Eye (tissue), 1 donor: ENCODE measurements at places on chromosomes 6 and 20.

DNA sequence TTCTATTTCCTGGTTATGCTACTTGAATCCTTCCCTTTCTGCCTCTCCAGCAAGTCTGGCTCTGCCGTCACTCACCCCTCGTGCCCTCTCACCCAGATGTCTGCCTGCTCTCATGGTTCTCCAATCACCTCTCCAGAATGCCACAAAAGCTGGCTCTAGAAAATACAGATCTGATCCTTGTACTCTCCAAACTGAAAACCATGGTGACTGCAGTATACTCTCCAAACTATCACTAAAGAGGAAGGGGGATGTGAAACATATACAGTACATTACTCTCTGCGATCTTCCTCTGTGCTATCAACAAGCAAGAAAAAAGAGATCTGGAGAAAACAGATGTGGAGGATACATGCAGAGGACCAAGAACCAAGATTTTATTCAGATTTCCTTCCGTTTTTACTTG, 91.1 kb downstream of the ATXN1 start:
- DNase-seq, result no peak

DNA sequence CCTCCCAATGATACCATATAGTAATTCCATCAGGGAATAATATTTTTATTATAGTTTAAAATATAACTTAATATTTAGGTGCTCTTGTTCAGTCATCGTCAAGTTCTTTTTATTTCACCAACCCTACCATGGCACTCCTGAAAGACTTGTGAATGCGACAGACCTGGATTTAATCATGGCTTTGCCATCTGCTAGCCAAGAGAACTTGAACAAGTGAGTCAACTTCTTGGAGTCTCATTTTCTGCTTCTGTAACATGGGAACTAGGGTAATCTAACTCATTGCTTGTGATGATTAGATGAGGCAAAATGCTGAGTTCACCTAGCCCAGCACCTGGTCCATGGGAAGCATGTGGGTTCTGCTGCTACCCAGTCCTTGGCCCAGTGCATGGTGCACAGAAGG, 62.9 kb downstream of the ESR1 start:
- DNase-seq, result no peak

GRCh38 chr20:17650301-17651128, 31.5 kb downstream of the RRBP1 start:
- no peak for DNase-seq

DNA sequence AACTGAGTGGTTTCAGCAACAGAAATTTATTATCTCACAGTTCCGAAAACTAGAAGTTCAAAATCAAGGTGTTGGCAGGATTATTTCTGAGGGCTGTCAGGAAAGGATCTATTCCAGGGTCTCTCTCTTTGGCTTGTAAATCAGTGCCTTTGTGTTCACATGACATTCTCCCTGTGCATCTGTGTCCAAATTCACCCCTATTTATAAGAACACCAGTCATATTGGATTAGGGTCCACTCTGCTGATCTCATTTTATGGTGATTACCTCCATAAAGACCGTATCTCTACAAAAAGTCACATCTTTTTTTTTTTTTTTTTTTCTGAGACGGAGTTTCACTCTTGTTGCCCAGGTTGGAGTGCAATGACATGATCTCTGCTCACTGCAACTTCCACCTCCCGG, 68.6 kb upstream of the MARCKS start:
- DNase-seq, result no peak

DNA sequence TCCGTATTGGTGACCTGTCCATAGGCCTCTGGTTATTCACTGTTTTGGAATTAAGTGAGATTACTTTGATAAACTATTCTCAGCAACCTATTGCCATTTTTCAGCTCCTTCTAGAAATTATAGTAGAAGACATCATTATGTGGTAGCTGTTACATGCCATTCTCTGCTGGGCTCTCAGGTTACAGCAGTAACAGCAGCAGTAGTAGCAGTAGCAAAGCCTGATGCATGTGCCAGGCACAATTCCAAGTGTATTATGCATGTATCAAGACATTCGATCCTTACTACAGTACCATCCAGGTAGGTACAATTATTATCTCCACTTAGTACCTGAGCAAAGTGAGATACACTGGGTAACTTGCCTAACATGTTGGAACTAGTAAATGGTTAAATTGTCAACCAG, 74.3 kb downstream of the RPS12 start:
- DNase-seq, result no peak

- DNase-seq, result no peak
Observed at GRCh38 chr6:151087861-151088598, 151.7 kb upstream of the AKAP12 start.

GRCh38 chr6:43016943-43017334, 2.9 kb downstream of the KLHDC3 start:
- DNase-seq, result no peak

DNA sequence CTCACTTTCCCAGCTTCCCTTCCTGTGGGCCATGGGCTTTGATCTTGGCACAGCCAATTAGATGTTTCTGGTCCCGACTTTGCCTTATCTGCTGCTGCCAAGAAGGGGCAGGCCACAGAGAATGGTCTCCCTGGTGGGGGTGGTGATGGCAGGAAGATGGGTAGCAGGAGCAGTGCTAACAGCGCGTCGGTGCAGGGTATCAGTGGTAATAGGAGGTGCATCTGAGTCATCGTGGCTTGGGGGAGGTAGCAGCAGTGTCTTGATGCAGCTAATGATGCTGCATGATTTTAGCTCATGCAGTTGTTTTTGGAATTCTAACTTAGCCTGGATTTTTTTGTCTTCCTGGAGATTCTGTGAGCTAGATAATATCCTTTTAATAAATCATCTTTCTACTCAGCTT, 18.9 kb upstream of the MAS1 start:
- DNase-seq, result no peak

- DNase-seq, result no peak
Observed at GRCh38 chr6:168415993-168416530, 24.9 kb upstream of the SMOC2 start.

DNA sequence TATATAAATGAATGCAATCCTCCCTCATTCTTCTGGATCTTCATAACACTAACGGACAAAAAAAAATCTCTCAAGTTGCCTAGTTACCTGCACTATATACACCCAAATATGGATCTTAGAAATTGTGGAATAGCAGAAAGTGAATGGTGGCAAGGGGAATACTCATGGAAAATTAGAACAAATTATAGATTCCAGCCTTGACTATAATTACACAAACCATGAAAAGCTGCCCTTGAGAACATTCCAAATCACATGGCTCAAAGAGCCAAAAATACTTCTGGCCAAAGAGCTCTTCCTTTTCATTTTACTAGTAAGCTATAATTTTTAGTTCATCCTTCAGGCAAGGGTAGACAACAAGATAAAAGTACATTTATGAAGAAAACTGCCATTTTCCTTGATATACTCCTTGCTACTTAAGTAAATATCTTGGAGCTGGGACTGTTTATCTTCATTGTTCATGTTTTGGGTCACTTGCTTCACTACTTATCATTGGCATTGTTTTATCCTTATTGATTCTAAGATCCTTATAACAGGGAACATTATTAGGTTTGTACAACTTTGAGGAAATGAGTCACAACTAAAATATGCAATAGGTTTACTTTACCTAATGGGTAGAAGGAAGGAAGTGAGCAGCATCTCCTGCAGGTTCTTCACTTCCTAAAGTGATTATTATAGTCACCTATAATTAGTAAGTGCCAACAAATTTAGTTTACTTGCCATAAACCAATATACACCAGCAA, 6.4 kb upstream of the MTRES1 start:
- DNase-seq, result no peak
